Stimulated activated CD4-positive, alpha-beta T cell treated with anti-CD3 and anti-CD28 coated beads, Interleukin-4, amount 100 ng/mL, for 4 hours (primary cell): ENCODE measurements at places on chromosomes 13 and 19.

DNA sequence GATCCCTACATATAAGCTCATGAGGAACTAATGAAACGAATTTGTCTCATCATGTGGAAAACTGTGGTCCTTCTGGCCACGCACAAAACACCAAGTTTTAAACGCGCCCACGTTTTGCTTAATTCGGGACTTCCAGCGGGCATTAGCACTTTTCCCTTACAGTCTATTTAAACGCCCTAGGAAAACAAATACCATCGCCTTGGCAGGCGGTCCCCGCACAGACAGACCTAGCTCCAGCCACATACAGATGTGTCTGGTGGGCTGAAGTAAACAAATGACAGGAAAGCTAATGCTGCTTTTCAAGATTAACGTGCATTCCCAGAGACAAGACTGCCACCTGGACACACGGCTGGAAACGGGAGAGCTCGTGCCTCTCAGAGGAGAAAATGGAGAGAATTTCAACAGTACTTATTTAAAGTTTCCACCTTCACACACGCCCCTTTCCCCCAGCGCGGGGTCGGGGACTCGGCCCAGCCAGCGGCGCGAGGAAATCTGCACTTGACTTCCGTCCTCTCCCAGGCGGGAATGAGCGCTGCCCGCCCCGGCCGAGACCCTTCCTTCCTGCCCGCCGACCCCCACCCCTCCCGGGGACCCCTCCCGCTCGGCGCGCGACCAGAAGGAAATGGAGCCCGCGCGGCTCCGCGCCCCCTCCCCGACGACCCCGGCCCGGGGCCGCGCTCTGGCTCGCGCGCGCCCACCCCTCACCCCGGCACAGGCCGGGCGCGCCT is 931 bp downstream of the USP12 start:
- DNase-seq, result peak; percentile 34

- DNase-seq, result no peak
These were observed 913 bp downstream of the MZF1 start for GRCh38 chr19:58572026-58572817.

DNA sequence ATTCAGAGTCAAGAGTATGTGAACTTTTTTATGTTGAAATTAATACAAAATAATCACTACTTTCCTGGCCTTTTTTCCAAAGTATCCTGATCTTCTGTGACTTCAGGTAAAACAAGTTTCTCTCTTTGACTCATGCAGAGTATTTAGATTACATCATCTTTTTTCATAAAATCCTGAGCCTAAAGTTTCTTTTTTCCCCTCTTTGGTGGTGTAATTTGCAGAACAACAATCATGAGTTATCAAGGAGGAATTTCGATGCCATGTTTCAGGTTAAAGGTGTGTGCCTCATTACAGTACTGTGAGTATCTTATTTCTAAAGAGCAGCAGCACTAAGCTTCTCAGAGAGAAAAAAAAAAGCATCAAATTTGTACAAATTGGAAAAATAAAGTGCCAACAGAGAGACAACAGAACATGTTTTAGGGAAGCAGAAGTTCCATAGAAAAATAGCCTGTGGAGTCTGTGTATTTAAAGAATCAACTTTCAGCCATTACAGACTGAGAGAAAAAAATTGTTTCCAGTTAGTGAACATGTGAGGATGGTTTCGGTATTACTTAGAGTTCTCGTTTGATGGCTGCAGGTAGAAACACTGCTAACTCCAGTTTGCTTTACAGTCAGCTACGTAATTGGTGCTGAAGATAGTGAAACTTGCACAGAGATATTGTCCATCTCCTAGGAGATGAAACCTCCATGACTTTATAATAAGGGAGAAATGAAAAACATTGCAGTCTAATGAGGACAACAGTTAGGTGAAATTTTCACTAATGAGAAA is 78.1 kb upstream of the PCDH9 start:
- no peak for DNase-seq

- DNase-seq, result no peak
These were observed 111.3 kb downstream of the ZDHHC20 start for GRCh38 chr13:21347753-21348318.

DNA sequence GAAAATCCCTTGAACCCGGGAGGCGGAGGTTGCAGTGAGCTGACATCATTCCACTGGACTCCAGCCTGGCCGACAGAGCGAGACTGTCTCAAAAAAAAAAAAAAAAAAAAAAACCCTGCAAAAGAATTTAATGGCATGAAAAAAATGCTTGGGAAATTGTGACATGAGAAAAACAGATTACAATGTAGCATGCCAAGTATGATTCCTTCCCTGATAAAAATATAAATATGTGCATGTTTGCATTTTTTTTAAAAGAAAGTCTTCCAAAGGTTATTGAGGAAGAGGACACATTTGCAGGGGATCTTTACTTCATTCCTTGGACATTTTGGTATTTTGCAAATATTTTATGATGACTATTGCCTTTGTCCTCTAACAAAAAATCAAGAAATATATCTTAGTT is 14.5 kb upstream of the ZBTB32 start:
- DNase-seq, result no peak

DNA sequence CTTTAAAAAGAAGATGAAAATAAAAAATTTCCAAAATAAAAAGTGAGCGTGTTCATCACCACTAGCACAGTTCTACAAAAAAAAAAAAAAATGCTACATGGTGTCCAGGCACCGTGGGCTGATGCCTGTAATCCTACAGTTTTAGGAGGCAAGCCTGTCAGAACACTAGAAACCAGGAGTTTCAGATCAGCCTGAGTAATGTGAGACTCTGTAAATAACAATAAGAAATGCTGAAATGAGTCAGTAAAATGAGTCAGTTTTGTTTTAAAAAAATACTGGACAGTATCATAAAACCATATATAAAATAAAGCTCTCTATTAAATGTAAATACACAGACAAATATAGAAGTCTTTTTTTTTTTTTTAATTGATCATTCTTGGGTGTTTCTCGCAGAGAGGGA is 30.0 kb downstream of the ZNF91 start:
- DNase-seq, result no peak

DNA sequence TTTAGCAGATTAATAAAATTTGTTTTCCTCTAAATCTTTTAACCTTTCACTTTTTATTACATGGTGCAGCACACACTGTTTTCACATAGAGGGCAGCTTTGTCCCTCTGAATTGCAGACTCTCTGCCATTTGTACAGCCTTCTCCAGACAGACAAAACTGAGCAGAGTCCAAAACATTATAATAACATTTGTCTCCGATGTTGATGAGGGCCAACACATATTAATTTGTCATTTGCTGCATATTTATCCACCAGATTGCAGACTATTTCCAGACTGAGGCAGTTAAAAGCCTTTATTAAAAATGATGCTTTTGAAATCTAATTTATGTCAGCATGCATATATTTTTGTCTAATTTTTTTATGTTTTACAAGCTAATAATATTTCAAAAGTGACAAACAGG is 1251.9 kb upstream of the SLC10A2 start:
- DNase-seq, result no peak

GRCh38 chr13:46845146-46845545 is 48.2 kb upstream of the ESD start:
- no peak for DNase-seq

DNA sequence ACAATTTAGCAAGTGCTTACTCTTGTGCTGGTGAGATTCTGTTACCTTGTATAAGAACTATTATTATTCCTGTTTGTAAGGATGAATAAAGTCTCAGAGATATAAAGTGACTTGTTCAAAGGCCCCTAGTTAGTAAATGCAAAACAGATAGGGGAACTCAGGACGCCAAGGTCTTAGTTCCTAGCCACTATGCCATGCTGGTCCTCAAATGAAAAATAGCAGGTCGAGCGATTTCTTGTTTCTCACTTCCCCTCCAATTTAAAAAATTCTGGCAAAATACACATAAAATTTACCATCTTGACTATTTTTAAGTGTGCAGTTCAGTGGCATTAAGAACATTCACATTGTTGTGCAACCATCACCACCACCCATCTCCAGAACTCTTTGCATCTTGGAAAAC is 1.1 kb downstream of the TECR start:
- no peak for DNase-seq

GRCh38 chr19:13299838-13300237 is 149.6 kb downstream of the IER2 start:
- no peak for DNase-seq

- no peak for DNase-seq
These were observed 15.6 kb upstream of the NBEA start for GRCh38 chr13:34926508-34926907.

GRCh38 chr13:96946709-96947311 is 47.5 kb downstream of the OXGR1 start:
- DNase-seq, result no peak

- no peak for DNase-seq
These were observed 21.4 kb downstream of the NUFIP1 start for GRCh38 chr13:44967704-44968433.
